Dermis blood vessel endothelial cell (primary cell): ENCODE measurements at places on chromosomes 3 and 15. TPM values are rescaled to one million over a fixed set of nuclear protein-coding genes. Genes with fewer than 3 reads are reported as not detected.

RLBP1 gene
- not detected in 2 replicates for total RNA-seq

ZNF774 gene
- total RNA-seq: 1.4 and 2.2 TPM in 2 replicates

GHRL gene
- total RNA-seq: 0.19 and 0.68 TPM in 2 replicates

OPA1 gene
- total RNA-seq: 61.1 and 116 TPM in 2 replicates

CFAP20DC gene
- 1.2 and 1.5 TPM in 2 replicates for total RNA-seq

GREM1 gene
- total RNA-seq: 0.47 and 1.2 TPM in 2 replicates

SENP5 gene
- total RNA-seq: 37.6 and 52.2 TPM in 2 replicates

KLHL25 gene
- total RNA-seq: 5.4 and 7.9 TPM in 2 replicates

CCDC13 gene
- total RNA-seq: 0.28 and 1.0 TPM in 2 replicates

ARPP21 gene
- under 0.01 TPM in 1 of 2 replicates, not detected in the other for total RNA-seq

KNL1 gene
- total RNA-seq: 7.5 and 37.5 TPM in 2 replicates

DAZL gene
- not detected in 2 replicates for total RNA-seq

STRIT1 gene
- not detected in 2 replicates for total RNA-seq

TEX55 gene
- total RNA-seq: not detected in 2 replicates

SNTN gene
- total RNA-seq: not detected in 2 replicates

PPM1L gene
- total RNA-seq: 1.0 and 2.1 TPM in 2 replicates

ACKR2 gene
- total RNA-seq: 11.2 and 13.3 TPM in 2 replicates

SLC35G2 gene
- 28.8 and 31.4 TPM in 2 replicates for total RNA-seq

CSTA gene
- total RNA-seq: not detected in 2 replicates
